Right ventricle myocardium superior (tissue), 1 donor: ENCODE measurements at places on chromosomes 16 and 17. TPM values are rescaled to one million over a fixed set of nuclear protein-coding genes. Genes with fewer than 3 reads are reported as not detected.

DNA sequence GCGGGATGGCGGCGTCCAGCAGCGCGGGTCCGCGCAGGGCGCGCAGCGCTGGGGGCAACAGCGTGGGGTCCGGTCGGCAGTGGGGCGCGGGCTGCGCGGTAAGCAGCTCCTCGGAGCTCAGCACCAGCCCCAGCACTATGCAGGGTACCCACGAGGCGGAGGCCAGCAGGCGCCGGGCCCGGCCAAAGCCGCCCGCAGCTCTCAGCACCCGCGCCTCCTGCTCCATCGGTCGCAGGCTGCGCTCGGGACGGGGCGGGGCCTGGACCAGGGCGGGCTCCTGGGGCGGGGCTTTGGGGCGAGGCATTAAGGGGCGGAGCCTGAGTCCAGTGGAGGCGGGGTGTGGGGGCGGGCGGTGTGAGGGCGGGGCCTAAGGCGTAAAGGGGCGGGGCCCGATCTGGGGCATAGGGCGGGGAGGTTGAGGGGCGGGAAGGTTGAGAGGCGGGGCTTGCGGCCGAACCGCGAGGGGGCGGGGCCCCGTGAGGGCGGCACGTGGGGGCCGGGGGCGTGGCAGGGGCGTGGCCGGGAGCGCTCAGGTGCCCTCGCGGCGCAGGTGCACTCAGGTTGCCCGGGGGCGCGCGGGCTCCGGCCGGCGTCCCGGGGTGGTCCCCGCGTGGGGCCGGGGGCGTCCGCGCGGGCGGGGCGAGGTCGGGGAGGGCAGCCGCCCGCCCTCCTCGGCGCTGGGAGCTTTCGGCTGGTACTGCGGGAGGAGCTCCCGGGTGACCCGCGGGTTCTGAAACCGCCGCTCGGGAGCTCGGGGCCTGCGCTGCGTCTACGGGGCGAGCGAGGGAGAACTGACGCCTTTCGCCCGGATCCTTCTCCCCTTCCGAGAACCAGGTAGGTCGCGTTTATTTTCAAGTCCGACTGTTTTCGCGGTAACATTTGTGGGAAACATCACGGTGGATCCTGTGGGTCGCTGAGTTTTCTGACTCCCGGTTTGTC lies 1.4 kb upstream of the SLC22A31 start:
- DNase-seq = peak; percentile 70

The PRSS33 gene
- not detected for total RNA-seq

DNA sequence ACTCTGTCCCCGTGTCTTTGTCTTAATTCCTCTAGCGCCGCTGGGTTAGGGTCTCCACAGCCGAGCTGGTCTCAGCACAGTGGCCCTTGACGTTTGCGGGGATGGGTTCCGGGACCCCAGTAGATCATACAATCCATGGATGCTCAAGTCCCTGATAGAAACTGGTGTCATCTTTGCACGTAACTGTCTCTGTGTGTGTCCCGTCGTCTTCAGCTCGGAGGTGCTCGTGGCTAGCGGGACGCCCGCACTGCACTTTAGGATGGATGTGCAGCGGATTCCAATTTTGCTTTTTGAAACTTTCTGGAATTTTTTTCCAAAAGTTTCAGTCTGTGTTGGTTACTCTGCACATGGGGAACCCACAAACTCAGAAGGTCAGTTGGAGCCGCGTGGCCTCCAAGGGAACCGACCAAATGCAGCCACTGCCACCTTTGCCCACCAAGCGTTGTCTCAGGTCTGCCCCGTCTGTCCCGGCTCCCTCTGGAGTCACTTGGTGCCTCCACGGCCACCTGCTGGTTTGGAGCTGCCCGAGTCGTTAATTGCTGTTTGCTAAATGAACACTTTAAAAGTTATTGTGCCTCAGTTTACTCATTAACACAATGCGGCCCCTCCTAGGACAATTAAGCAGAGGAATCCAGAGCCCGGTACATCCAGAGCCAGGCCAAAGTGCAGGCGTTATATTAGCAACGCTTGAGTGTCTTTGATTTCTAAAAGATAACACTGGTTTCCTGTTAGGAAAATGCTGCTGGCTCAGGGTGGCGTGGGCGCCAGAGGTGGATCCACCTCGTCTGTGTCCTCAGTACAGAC lies 5.3 kb upstream of the DPEP1 start:
- DNase-seq = no peak

- DNase-seq = no peak
These were observed 22.3 kb downstream of the NPTX1 start for GRCh38 chr17:80453998-80454556.

The FOXL1 gene
- 0.75 TPM for total RNA-seq

GRCh38 chr16:69270395-69270794 lies 40.8 kb upstream of the VPS4A start:
- no peak for DNase-seq

- no peak for DNase-seq
These were observed 44.0 kb downstream of the SOST start for GRCh38 chr17:43714465-43715149.

The ABCC1 gene
- total RNA-seq = 24.4 TPM

The ABCC12 gene
- total RNA-seq = not detected

- DNase-seq = no peak
These were observed 30.7 kb upstream of the BAHCC1 start for GRCh38 chr17:81364278-81365147.

- peak; percentile 47 for DNase-seq
These were observed 424 bp downstream of the YBX2 start for GRCh38 chr17:7293816-7294613.

GRCh38 chr17:27352448-27353032 lies 58.6 kb downstream of the WSB1 start:
- DNase-seq = no peak

The CD300LG gene
- 17.5 TPM for total RNA-seq

DNA sequence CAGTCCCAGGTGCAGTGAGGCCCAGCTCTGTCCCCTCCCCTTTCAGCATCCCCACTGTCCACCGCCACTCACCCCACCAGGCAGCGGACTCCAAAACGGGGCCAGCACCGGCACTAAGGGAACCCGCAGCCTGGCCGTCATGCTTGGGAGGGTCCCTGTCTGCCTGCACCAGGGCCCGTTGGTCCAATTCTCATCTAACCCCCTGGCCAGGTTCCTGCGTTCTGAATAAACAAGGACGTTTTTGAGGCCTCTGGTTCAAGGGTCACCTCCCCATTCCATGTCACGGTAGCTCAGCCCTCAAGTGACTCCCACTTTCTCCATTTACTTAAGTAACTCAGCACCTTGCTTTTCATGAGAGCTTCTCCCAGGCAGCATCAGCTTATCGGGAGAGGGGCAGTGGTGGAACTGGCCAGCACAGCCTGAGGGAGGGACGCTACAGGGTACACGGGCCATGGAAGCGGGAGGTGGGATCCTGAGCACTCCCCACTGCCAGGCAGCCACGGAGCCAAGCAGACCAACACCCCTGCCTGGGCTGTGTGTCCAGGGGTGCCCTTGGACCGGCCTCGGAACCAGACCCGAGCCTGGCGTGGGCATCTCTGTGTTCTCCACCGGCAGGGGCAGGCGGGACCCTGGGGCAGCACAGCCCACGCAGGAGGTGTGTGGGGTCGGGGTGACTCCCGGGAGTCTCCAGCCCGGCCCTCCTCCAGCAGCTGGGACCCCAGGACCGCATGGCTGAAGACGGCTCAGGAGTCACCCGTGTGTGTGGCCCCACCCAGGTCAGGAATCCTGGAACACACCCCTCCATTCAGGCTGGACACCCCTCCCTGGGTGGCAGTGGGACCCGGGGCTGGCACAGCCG lies 74.9 kb upstream of the GNG13 start:
- peak; percentile 17 for DNase-seq

DNA sequence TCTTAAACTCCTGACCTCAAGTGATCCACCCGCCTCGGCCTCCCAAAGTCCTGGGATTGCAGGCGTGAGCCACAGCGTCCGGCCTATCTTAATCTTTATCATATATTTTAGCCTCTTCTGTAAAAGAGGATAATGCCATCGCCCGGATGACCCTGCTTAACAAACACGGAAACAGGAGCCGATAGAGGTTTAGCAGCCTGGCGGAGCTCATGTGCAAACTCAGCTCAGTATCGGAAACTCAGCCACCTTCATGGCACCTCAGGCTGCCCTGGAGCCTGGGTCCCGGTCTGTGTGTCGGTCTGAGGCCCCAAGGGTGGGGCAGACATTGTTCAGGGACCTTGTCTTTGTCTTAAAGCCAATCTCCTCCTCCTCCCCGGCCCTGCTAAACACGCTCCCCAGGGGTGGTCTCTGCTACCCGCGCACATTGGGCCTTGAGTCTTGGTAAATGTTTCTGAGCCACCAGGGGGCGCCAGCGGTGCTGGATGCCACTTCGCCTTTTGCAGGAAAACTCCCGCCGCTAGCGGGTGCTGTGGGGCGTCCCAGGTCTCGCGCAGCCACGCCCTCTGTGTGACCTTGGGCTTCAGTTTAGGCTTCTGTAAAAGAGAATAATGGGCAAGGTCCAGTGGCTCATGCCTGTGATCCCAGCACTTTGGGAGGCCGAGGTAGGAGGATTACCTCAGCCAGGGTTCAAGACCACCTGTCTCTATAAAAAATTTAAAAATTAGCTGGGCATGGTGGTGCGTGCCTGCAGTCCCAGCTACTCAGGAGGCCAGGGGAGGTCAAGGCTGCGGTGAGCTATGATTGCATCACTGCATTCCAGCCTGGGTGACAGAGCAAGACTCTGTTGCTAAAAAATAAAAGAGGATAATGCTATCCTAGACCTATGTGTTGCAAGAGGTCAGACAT lies 2.7 kb downstream of the CETP start:
- peak; percentile 95 for DNase-seq

DNA sequence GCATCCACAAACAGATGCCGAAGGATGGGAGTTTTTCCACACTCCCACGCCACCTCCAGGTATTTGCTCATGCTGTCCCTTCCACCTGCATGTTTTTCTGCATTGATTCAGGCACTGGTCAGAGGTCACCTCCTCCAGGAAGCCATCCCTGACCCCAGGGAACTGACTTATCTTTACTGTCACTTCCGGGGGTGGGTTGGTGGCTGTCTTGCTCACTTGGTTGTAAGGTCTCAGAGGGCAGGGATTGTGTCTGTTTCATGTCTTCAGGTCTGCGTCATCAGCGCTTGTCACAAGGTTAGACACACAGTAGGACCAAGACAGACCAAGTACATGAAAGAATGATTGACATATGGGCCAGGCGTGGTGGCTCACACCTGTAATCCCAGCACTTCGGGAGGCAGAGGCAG lies 1.9 kb upstream of the IL4R start:
- no peak for DNase-seq

DNA sequence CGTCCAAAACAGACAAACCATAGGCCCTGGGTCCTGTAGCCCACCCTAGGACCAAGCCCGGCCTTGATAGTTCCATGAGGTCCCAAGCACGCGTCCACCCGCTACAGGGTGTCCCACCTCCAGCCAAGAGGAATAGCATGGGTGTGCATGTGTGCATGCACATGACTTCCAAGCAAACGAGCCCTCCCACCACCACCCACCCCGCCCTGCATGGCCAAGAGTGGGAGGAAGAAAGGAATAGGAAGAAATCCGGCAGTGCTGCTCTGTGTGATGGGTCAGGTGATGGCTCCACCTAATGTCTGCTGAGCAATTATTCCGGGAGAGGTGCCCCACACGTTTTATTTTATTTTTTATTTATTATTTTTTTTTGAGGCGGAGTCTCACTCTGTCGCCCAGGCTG lies 184.6 kb downstream of the ZNF423 start:
- no peak for DNase-seq

- no peak for DNase-seq
These were observed 19.9 kb downstream of the COTL1 start for GRCh38 chr16:84597931-84598351.

The SCPEP1 gene
- total RNA-seq = 88.4 TPM

GRCh38 chr16:67241008-67241900 lies 6.0 kb downstream of the FHOD1 start:
- peak; percentile 83 for DNase-seq

The GRAPL gene
- total RNA-seq = 1.5 TPM
